H7 (cell line): ENCODE measurements at places on chromosomes 12 and 14. TPM values are rescaled to one million over a fixed set of nuclear protein-coding genes. Genes with fewer than 3 reads are reported as not detected.

GRCh38 chr12:68163560-68164081 is 4.1 kb upstream of the IFNG start:
- no peak for DNase-seq

GRCh38 chr14:98742001-98742400 is 530.0 kb downstream of the BCL11B start:
- DNase-seq = no peak

DNA sequence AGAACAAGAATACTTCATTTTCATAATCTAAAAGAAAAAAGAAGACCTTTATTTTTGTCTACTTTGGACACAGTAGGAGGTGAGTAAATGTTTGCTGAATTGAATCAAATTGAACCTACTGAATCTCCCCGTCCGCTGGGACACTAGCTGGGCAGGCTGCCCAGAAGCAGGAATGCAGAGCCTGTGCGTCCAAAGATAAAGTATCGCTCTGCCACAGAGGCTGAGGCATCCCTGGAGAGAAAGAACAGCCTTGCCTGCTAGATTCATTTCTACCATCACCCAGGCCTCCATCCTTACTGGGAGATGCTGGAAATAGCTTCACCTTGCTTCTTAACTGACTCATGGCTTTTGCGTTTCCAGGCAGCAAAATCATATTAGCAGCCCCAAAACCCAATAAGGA is 64.1 kb upstream of the TSPAN11 start:
- no peak for DNase-seq

DNA sequence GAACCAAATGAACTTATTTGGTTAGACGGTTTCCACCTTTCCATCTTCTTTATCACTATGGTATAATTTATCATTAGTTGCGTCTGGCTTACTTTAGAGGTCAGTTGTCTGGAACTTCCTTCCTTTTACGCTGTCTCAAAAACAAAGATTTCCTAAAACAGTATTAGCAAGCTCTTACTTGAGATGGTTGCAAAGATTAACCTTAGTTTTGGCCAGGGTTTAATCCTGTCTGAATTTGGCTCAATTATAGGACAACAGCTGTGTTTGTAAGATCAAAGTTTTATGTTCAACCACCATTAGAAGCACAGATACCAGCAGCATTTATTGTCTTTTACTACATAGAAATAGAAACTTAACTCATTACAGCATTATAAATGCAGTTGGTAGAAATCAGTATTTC is 7.9 kb upstream of the WASHC3 start:
- DNase-seq = no peak

GRCh38 chr14:33010495-33010894 is 71.8 kb downstream of the NPAS3 start:
- no peak for DNase-seq

- DNase-seq = no peak
Observed at GRCh38 chr14:89315493-89316470, 101.3 kb downstream of the FOXN3 start.

KCNC2 gene
- total RNA-seq = not detected in 2 replicates

NPC2 gene
- 144 and 156 TPM in 2 replicates for total RNA-seq

DNA sequence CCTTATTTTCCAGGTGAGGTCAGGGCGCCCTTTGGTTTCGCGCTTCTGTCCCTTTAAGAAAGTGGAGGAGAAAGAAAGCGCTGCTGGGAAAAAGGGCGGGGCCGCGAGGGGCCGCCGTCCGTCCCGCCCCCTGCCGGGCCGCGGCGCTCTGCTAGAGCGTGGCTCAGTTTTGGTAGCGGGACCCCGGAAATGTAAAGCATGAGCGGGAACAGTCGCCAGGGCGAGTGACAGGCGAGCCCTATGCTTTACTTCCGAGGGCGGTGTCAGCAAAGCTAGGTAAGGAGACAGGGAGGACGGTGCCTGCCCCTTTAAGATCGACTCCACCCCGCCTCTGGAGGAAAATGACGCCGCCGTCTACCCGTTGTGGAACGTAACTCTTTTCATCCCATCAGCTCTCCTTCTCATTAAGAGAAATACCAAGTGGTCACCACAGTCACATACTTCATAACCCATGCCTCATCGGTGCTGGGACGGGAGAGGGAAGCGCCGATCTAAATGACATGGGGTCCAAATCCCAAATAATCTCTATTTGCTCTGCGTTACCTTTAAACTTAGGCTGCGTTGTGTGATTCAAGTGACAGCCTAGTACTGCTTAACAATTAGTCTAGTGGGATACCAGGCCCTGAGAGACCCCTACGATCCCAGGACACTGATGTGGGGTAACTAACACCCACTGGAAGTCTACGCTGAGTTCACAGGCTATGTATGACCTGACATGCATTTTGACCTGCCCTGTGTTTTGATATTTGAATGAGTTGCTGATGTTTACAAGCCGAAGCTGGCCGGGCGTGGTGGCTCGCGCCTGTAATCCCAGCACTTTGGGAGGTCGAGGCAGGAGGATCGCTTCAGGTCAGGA is at the start of gene ETFBKMT:
TSS of gene ETFBKMT (plus strand) at position 602 of the 856 bp plus-strand sequence. CDS start 2,266 bp downstream, outside the sequence.
- peak; percentile 87 for DNase-seq

- no peak for DNase-seq
Observed at GRCh38 chr14:60357551-60358149, 108.6 kb downstream of the PPM1A start.

MYH6 gene
- total RNA-seq = 0.03 TPM in 1 of 2 replicates, not detected in the other

- DNase-seq = no peak
Observed at GRCh38 chr12:22310275-22310674, 24.2 kb downstream of the ST8SIA1 start.

ZNF140 gene
- 13.4 and 15.1 TPM in 2 replicates for total RNA-seq

SOCS4 gene
- 7.7 and 9.8 TPM in 2 replicates for total RNA-seq

- DNase-seq = no peak
Observed at GRCh38 chr12:64080319-64081007, 141.6 kb downstream of the KICS2 start.

MAP1LC3B2 gene
- total RNA-seq = 2.8 TPM in 1 of 2 replicates, not detected in the other

- no peak for DNase-seq
Observed at GRCh38 chr14:89507521-89507920, 90.5 kb upstream of the FOXN3 start.

- no peak for DNase-seq
Observed at GRCh38 chr12:63919756-63920155, 75.3 kb downstream of the SRGAP1 start.

DNA sequence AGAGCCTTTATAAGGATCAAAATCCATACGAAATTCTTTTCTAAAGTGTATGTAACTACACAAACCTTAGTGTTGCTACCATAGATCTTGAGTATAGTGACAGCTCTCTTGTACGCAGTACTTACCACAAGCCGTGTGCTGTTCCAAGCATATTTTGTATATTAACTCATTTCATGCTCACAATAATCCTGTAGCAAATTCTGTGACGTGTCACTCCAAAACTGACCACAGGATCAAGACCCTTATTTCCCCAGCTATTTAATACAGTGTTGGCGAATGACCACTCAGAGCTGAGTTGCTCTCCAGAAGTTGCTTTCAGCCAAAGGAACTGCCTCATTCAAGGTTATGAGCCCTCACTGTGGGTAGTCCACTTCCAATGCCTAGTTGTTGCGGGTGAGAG is 169.8 kb downstream of the BTG1 start:
- DNase-seq = no peak

- DNase-seq = no peak
Observed at GRCh38 chr14:89425931-89426330, 8.9 kb upstream of the FOXN3 start.

GRCh38 chr12:12327802-12328201 is 22.2 kb downstream of the MANSC1 start:
- peak; percentile 66 for DNase-seq

DNA sequence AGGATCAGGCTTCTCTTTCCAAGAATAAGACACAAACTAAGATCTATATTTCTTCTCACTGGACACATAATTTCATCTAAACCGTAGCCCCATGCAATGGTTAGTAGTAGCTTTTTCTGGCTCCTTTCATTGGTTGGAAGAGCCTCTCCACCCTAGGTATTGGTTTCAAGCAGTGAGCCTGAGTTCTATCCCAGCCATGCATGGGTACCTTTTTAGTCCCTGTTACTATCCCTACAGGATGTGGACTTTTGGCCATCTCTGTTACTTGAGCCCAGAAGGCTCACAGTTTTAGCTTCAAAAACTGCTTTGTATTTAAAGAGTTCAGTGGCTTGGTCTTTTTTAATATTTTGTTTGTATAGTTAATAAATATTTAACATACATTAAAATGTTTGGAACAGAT is 16.1 kb downstream of the PPM1A start:
- no peak for DNase-seq

CD63 gene
- total RNA-seq = 314 and 321 TPM in 2 replicates
